Colonic mucosa (tissue), 4 donors: ENCODE measurements at places on chromosomes 1 and 21. TPM values are rescaled to one million over a fixed set of nuclear protein-coding genes. Genes with fewer than 3 reads are reported as not detected.
A peak's percentile ranks its signal among the peaks of the same experiment; 100 is the strongest.

DNA sequence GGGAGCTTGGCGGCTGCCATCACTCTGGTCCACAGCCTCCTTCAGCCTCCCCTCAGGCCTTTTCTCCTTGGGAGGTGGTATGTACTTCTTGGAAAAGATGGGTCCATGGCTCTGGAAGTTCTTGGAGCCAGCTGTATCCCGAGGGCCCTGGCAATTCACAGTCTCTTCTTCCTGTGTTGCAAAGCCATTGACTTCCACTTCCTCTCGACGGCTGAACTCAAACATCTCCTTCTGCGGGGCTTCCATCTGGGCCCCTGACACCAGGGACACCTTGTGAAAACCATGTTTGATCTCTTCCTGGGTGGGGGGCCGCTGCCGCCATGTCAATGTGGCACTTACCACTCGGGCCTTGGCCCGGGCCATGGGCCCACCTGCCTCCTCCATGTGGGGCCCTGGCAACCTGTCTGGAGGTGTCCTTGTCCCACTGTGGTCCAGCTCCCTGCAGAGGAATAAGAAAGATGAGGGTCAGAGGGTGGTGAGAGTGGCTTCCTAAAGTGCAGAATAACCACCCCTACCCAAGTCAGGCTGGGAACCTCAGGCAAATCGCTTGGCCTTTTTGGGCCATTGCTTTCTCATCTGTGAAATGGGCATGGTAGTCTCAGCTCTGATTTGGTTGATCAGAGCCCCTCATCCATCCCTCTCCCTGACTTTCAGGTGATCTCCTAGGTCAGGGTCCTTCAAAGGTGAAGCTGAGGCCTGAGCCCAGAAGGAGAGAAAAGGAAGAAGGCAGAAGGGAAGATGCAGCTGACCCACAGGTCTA, 7.5 kb downstream of the CRYBG2 start:
- no peak overlapping the region for H3K4me3 ChIP-seq
- no peak overlapping the region for H3K27ac ChIP-seq
- no peaks in the 10 kb centered on the region for H3K4me1 ChIP-seq
- no peaks in the 10 kb centered on the region for H3K36me3 ChIP-seq
- no peak for DNase-seq

DNA sequence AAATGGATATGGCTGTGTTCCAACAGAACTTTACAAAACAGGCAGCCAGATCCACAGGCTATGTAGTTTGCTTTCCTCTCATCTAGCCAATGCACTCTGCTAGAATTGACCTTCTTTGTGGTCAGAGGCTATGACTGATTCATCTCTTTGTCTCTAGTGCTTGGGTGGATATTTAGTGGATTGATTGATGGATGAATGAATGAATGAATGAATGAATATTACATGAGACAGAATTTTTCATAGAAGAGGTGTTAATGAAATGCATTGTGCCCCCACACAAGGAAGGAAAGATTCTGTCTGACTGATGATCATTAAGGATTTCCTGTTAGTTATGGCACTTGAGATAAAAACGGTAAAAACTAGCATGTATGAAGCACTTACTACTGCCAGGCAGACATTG, 50.5 kb upstream of the ZYG11A start:
- no peak for DNase-seq
- no peak overlapping the region for H3K27ac ChIP-seq
- no peaks in the 10 kb centered on the region for H3K4me1 ChIP-seq
- H3K27me3 ChIP-seq, result no peaks in the 10 kb centered on the region

- H3K4me1 ChIP-seq, result no peaks in the 10 kb centered on the region
- H3K27ac ChIP-seq, result no peak overlapping the region
- no peaks in the 10 kb centered on the region for H3K27me3 ChIP-seq
These were observed 52.0 kb upstream of the PDC start for GRCh38 chr1:186512698-186513457.

- H3K27ac ChIP-seq, result peak overlapping the region; percentile 73
- no peak overlapping the region for H3K4me3 ChIP-seq
- H3K4me1 ChIP-seq, result peaks cover 15% of the 10 kb centered on the region
- no peaks in the 10 kb centered on the region for H3K27me3 ChIP-seq
- peak; percentile 95 for DNase-seq
These were observed 46.0 kb upstream of the MACF1 start for GRCh38 chr1:39158327-39159086.

- no peaks in the 10 kb centered on the region for H3K27me3 ChIP-seq
- H3K4me1 ChIP-seq, result no peaks in the 10 kb centered on the region
- H3K4me3 ChIP-seq, result no peak overlapping the region
- no peak overlapping the region for H3K27ac ChIP-seq
- DNase-seq, result no peak
These were observed 196.4 kb downstream of the MIS18A start for GRCh38 chr21:32082466-32082865.

GRCh38 chr1:145979746-145980456, 15.4 kb downstream of the POLR3GL start:
- DNase-seq, result no peak
- no peaks in the 10 kb centered on the region for H3K27me3 ChIP-seq
- H3K36me3 ChIP-seq, result no peaks in the 10 kb centered on the region
- H3K4me3 ChIP-seq, result no peak overlapping the region
- peaks cover 33% of the 10 kb centered on the region for H3K4me1 ChIP-seq

DNA sequence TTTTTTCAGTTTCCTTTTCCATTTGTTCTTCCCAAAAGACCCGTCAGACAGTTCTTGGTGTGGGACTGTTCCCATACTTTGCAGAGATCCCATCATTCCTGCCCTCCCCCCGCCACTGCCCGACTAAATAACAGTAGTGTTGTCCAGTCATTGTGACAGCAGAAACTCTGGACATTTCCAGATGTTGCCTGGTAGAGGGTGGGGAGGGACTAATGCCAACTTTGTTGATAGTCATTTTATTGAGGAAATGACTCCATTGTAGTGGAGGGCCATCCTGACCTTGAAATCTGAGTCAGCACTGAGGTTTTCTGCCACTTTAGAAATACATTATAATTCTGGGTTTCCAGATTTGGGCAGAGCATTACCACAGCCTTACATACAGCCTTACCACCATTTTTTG, 85.4 kb downstream of the CEP350 start:
- no peaks in the 10 kb centered on the region for H3K27me3 ChIP-seq
- no peak for DNase-seq
- no peak overlapping the region for H3K27ac ChIP-seq
- H3K36me3 ChIP-seq, result peaks cover 5% of the 10 kb centered on the region
- no peak overlapping the region for H3K4me3 ChIP-seq
- H3K4me1 ChIP-seq, result no peaks in the 10 kb centered on the region

DNA sequence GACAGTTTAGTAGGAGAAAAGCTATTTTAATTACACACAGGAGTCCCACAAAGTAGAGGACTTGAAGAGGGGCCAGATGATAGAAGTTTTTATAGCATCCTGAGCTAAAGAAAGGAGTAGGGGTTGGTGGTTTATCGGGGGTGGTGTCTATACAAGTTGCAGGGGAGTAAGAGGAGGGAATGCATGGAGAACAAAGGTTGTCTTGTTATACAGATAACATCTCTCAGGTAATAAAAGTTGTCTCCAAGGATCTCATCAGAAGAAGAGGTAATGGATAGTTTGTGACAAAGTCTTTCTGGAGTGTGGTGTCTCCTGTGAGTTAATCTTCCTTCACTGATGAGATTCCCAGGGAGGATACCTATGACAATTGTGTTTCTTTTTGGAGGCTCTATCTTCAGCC, 23.4 kb upstream of the NUF2 start:
- H3K27me3 ChIP-seq, result no peaks in the 10 kb centered on the region
- H3K27ac ChIP-seq, result no peak overlapping the region
- H3K4me1 ChIP-seq, result no peaks in the 10 kb centered on the region
- H3K36me3 ChIP-seq, result no peaks in the 10 kb centered on the region

DNA sequence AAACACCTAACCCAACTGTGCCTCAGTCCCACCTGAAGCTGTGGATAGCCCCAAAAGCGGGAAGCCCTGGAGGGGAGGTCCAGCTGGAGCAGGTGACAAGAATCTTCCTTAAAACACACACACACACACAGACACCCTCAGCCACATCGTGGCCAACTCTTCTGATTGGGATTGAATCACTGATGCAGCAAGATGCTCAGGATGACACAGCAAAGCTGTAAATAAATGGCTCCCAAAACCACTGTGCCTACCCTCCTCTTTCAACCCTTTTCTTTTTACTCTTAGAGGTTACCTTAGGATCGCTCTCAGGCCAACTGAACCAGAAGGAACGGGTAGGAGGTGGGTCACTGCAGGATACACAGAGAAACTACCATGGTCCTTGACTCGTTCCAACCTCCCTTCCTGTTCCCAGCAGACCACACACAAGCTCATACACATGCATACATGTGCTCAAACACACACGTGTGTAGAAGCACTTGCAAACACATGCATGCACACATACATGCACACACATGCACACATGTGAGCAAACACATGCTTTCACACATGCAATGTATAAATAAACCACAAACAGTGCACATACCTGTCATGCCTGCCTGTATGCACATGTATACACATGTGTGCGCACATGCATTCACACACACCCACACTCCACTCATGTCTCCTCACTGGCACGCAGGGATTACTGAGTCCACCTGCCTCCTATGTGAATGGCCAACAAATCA, 14.4 kb downstream of the CAPN9 start:
- no peaks in the 10 kb centered on the region for H3K27me3 ChIP-seq
- no peak overlapping the region for H3K4me3 ChIP-seq
- DNase-seq, result no peak
- H3K27ac ChIP-seq, result no peak overlapping the region
- H3K4me1 ChIP-seq, result no peaks in the 10 kb centered on the region

GRCh38 chr1:93056214-93056613, 22.9 kb upstream of the MTF2 start:
- no peak for DNase-seq
- H3K36me3 ChIP-seq, result no peaks in the 10 kb centered on the region
- no peak overlapping the region for H3K27ac ChIP-seq

DNA sequence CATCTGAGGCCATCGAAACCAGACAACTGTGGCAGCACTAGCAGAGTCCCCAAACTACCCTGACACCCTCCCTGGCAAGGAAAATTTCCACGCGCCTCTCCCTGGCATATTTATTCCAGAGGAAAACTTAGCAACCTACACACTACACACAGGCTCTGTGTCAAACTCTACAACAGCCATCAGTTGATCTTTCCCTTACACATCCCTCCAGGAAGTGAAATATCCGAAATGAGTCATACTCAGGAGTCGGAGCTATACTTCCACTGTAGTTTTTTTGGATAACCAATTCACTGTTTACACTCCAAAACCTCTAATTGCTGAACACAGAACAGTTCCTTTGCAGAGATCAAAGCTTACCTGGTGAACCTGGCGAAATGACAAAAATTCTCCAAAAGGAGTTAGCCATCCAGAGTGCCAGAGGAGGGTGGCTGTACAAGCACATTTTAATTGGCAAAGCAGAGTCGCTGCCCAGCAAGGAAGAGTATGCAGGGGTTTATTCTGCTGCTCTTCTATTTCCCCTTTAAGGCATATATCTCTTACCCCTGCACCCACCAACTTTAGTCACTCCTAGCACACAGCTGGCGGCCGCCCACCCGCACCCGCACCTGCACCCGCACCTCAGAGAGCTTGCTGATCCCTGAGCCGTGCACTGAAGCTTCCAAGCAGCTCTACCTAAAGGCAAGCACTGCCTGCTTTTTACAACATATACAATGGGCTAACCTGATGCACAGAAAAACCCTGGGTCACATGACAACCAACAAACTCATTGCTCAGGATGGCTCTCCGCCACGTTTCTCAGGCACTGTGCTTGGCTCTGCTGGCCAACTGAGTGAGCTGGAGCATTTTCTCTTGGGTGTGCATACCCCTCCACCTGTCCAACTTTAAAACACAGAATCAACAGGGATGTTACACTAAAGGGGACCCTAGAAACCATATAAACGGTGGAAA, 54.9 kb downstream of the CAPZB start:
- no peaks in the 10 kb centered on the region for H3K27me3 ChIP-seq
- peak overlapping the region; percentile 42 for H3K27ac ChIP-seq
- no peaks in the 10 kb centered on the region for H3K36me3 ChIP-seq
- no peak for DNase-seq

- no peaks in the 10 kb centered on the region for H3K27me3 ChIP-seq
- H3K4me3 ChIP-seq, result no peak overlapping the region
- H3K36me3 ChIP-seq, result no peaks in the 10 kb centered on the region
- no peak overlapping the region for H3K27ac ChIP-seq
- DNase-seq, result peak; percentile 45
These were observed 11.5 kb upstream of the KCNAB2 start for GRCh38 chr1:6033986-6034749.

DNA sequence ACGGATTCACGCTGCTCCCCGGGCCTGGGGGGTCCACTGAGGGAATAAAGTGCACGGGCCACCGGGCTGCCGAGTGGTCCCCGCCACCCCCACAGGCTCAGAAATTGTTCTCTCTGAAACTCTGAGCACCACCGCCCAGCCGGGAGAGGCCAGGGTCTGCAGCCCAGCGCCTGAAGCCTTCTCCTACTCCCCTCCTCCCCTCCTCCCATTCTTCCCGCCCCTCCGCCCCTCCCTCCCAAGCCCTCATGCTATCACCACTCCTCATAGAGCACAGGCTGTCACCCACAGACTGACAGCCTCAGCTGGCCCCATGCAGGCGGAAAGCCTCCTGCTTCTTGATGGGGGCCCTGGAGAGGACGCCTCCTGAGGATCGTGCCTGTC, 707 bp upstream of the GPR153 start:
- peak overlapping the region; percentile 27 for H3K27ac ChIP-seq
- DNase-seq, result no peak
- H3K36me3 ChIP-seq, result no peaks in the 10 kb centered on the region
- H3K4me1 ChIP-seq, result peaks cover 7% of the 10 kb centered on the region

DNA sequence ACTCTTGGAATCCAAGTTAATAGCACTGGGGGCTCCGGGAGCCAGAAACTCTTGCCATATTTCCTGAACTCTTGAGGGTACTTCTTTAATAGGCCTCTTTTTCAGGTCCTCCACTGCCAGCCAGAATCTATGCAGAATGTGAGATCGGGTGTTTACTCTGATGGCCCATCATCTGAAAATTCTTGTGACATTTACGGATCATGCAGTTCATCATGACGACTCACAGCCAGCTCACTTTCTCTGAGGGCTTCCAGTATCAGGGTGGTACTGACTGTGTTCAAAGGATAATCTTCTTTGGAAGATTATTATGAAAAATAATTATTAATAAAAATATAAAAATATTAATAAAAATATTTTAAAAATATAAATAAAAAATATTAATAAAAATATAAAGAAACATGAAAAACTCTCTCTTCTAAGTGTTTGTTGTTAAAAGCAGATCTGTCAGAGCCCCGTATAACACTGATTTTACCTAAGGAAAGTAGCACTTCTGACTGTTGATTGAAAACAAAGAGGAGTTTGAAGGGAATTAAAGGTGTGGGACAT, 194.3 kb upstream of the GREM2 start:
- H3K27ac ChIP-seq, result no peak overlapping the region
- no peaks in the 10 kb centered on the region for H3K4me1 ChIP-seq
- no peaks in the 10 kb centered on the region for H3K27me3 ChIP-seq
- H3K4me3 ChIP-seq, result no peak overlapping the region

Gene AMPD1
- 0.50 TPM for total RNA-seq

Gene COL6A1
- 131 TPM for total RNA-seq

Gene SERTAD4
- 4.6 TPM for total RNA-seq

Gene LRRC53
- total RNA-seq, result not detected

Gene CHML
- total RNA-seq, result 5.7 TPM

Gene CFAP74
- total RNA-seq, result 0.10 TPM

Gene C1orf226
- 26.9 TPM for total RNA-seq

Gene PLD5
- total RNA-seq, result 0.27 TPM

Gene DMBX1
- not detected for total RNA-seq

Gene PLA2G2D
- 0.21 TPM for total RNA-seq
